ENCODE measurements at places on chromosomes 16 and 17.

DNA sequence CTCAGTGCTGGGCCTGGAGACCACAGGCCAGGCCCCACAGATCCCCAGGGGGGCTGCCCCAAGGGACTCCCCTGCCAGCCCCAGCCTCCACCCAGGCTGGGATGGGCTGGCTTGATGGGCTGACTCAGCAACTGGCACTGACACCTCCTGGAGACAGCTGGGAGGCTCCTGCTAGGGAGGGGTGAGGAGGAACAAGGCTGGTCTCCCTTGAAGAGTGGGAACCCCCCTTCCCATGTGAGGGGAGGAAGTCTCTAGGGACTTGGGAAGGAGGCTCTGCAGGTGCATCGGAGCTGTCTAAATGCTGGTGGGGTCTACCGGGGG lies 10.4 kb downstream of the NHERF1 start:
- DNase-seq, result peak; percentile 51

DNA sequence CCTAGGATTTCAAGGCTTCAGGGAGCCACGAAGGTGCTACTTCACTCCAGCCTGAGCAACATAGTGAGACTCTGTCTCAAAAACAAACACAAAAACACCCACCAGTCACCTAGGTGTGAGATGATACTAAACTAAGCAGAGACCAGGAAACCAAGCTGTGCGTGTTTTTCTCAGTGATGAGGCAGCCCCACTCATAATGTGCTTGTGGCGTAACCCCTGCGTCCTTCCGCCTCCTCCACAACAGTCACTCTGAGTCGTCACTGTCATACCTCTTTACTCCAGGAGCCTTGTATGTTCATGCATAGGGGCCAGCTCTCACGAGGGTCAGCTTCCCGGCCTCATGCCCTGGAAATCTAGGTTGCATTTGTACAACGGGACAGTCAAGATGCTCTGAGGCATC lies 31.1 kb upstream of the SLC47A1 start:
- peak; percentile 72 for DNase-seq

DNA sequence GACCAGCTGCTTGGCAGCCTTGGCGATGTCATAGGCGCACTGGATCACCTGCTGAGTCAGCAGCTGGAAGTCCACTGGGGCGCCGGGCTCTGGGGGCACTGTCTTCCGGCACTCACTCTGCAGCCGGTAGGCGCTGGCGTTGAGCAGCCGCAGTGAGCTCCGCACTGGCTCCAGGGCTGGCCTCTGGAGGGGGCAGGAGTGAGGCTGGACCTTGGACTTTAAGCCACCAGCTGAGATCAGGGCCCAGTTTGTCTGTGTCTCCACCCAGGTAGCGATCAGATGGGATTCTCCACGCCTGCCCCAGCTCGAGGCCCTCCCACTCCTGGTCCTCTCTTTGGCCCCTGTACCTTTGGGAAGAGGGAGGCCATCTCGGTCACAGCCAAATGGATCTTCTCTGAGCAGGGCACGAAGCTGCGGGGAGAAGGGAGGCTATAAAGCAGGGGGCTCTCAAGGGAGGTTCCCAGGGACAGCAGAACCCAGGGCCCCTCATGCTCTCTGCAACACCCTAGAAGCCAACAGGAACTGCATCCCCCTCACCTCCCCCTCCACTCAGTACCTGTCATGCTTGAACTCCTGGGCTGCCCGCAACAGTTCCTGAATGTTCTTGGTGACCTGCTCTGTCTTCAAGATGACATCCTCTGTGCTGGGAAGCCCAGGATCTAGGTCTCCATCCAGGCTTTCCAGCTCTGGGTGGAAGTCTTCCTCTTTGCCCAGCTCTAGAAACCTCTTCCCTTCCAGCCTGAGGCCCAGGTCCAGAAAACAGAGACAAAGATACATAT lies 6.4 kb downstream of the TP53I13 start:
- DNase-seq, result no peak

- DNase-seq, result no peak
Observed at GRCh38 chr16:2846511-2847310, 11.3 kb downstream of the PRSS22 start.

- DNase-seq, result no peak
Observed at GRCh38 chr16:47470810-47471209, 9.7 kb downstream of the PHKB start.

DNA sequence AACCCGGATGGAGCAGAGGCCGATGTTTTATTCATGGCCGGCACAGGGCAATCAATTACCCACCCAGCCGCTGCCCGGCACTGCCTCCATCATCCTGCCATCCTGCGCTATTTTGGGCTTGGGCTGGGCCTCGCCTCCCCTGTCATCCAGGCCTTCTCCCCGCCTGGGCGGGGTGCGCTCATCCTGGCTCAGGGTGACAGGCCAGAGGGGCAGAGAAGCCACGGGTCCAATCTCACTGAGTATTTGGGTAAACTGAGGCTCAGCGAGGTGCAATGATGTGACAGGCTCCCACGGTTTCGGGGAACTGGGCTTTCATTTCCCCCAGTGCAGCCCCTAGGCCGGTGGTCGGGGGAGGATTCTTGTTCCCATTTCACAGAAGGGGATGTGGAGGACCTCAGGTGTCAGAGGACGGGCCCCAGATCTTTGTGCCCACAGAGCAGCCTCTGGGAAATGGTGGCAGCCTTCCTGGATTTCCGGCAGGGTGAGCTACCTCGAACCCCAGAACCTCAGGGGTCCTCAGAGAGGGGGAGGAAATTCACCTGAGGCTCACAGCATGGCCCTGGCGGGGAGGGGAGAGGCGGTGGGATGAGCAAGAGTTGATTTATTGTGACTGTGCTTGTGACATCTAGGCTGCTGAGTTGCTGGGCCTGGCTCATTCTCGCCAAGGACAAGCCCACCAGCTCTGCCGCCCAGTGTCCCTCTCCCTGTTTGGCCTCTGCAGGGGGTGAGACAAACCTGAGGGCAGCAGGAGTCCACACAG lies 23.8 kb upstream of the KCNJ12 start:
- no peak for DNase-seq

DNA sequence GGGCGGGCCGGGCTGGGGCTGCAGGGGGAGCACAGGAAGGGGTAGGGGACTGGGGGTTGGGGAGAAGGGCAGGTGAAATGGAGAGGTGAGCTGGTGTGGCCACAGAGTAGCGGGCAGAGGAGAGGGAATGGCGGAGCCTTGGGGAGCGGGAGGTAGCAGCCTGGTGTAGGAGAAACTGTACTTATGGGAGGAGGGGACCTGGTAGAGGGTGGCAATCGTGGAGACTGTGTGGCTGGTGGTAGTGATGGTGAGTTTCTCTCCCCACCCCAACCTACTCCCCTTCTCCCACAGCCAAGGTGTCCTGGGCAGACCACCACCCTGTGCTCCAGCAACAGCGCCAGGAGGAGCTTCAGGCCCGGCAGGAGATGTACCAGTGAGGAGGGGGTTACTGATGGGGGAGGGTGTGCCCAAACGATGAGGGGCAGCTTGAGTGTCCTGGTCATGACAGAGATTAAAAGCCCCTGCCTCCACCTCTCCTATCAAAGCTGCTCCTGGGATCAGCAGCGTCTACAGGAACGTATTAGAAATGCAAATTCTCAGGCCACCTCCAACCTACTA lies 831 bp downstream of the ALOX15B start:
- DNase-seq, result no peak

DNA sequence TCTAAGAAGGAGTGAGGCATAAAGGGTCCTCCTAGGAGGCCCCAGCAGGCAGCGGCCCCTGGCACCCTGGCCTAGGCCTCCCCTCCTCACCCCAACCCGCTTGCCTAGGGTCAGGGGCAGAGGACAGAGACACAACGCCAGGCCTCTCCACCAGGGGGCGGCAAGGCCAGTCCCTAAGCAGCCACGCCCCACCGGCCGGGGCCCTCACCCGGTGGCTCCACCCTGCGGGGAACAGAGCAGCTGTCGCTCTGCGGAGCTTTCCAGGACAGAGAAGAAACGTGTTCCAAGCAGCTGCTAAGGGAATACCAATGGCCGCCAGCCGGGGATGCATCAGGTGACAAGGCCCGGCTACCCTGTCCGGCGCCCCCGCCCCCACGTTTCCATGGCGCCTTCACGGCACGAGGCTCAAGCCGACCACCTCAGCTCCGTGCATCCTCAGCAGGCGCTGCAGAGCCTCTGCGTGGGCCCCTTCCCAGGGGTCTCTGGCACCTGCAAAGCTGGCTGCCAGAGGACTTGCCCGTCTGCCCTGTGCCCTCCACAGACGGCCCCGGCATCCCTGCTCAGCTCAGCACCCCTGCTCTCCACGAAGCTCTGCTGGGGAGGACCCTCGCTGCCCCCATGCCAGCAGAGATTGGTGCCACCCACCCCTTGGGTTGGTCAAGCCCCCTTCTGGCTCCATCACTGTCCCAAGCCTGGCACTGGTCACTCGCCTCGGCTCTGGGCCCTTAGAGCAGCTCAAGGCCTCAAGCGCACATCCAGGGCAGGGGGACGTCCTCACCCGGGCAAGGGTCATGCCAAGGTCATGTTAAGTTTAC lies 5.6 kb downstream of the ZNF598 start:
- DNase-seq, result peak; percentile 94

- no peak for DNase-seq
Observed at GRCh38 chr16:80065541-80065940, 465.0 kb upstream of the MAF start.

GRCh38 chr17:82170412-82170961 lies 42.2 kb downstream of the CCDC57 start:
- no peak for DNase-seq

GRCh38 chr17:45319239-45319703 lies 2.5 kb upstream of the MAP3K14 start:
- DNase-seq, result peak; percentile 50

DNA sequence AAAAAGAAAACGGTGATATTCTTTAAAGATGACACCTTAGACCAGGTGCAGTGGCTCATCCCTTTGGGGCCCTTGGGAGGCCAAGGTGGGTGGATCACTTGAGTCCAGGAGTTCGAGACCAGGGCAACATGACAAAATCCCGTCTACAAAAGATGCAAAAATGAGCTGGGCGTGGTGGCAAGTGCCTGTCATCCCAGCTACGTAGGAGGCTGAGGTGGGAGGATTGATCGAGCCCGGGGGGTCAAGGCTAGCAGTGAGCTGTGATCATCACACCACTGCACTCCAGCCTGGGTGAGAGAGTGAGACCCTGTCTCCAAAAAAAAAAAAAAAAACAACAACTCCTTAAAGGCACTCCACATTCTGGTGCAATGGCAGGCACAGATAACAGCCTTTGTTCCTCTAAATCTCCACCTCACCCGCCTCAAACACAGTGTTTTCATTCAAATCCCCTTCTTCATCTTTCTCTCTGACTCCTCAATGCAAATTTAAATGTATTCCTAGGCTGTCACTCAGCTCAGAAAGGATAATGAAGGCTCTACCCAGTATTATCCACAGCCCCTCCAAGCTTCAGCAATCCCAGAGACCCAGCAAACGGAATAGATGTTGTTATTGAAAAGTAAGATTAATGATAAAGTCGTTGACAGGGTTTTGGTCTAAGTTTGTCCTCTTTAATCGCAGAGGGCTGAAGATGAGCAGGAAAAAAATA lies 56.2 kb upstream of the CACNG5 start:
- DNase-seq, result no peak

DNA sequence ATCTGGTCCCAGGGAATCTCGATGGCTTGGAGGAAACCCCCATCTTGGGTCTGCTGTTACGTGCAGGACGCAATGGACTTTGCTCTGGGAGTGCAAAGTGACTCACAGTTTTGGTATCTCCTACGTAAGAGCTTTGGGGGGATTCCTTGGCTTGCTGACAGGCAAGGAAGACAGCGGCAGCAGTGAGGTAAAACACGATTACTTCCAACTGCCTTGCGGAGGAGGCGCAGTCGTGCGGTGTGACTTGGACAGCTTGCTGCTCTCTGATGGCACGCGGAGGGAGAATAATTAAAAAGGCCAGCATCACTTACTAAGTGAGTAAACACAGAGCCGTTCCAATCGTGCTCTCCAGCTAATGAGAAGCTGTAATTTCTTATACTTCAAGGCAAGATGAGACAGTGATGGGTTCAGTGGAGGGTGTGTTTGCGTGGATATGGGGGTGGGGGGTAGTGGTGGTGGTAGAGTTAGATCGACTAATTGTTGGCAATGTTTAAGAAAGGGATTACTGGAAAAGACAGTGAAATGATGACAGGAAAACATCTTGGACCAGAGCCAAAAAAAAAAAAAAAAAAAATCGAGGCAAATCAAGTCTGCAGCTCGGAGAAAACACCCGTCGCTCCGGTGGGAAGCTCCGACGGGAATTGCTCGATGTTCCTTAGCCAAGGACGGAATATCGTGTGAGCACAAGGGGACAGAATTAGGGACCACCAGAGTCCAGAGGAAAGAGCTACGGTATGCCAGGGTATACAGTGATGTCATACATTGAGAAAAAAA lies 184.8 kb upstream of the ZFHX3 start:
- DNase-seq, result no peak

DNA sequence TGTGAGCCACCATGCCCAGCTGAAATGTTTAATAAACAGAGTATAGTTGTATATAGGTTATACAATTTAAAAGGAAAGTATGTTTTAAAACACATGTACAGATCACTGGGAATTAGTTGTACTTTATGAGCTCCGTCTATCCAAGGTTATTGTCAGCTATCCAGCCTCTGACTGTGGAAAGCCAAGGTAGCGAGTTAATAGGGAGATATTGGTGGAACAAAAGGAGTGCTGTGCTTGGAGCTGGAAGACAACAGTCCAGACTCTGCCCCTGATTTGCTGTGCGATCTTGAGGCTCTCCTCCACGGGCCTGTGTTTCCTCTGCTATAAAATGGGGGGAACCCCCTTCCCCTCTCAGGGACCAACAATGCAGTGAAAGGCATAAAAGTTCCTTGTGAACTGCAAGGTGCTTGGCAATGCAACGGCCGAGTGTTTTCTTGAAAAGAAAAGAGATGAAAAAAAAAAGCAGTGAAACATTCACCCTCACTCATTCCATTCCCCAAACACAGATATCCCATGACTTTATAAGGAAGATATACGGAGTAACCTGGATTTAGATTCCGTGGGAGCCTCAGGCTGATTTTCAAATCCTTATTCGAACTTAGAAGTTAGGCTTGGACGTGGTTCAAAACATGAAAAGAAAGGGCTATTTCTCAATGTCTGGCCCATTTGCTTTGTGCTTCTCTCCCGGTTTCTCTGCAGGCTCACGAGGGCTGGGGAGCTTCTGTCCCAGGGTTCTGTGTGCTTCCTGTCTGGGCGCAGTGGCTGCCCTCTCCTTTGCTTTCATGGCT lies 34.1 kb downstream of the CUEDC1 start:
- DNase-seq, result no peak

DNA sequence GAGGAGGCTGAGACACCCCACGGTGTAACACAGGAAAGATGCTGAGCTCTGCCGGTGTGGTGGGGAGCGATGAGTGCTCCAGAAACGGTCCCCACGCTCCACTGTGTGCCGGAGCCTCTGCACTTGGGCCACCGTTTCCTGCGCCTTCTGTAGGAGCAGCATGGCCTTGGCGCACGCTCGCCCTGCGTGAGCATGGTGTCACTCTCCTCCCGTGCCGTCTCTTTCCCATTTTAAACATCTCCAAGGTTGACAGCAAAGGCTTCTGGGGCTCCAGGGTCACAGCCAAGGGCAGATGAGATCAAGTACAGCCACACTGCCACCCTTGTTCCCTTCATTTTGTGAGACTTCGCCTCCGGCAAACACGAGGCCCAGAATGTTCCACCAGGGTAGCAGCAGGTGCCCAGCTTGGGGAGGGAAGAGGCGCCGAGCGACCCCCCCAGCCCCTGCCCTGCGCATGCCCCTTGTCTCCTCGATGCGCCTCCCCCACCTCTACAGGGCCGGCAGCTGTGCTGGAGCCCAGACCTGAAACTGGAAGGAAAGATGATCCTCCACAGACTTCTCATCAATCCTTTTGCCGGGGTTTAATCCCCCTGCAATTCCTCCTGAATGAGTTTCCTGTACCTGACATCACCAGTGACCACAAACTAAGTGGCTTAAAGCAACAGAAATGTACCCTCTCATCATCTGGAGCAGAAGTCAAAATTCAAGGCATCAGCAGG lies 19.9 kb upstream of the OSGIN1 start:
- DNase-seq, result no peak
